Aorta (tissue), 5 donors: ENCODE measurements at places on chromosomes 11 and 22.

- no peaks in the 10 kb centered on the region for H3K36me3 ChIP-seq
- no peaks in the 10 kb centered on the region for H3K4me1 ChIP-seq
- DNase-seq, result no peak
- no peak overlapping the region for H3K4me3 ChIP-seq
- no peaks in the 10 kb centered on the region for H3K27me3 ChIP-seq
Measured at GRCh38 chr11:13101644-13102512, 92.8 kb downstream of the RASSF10 start.

DNA sequence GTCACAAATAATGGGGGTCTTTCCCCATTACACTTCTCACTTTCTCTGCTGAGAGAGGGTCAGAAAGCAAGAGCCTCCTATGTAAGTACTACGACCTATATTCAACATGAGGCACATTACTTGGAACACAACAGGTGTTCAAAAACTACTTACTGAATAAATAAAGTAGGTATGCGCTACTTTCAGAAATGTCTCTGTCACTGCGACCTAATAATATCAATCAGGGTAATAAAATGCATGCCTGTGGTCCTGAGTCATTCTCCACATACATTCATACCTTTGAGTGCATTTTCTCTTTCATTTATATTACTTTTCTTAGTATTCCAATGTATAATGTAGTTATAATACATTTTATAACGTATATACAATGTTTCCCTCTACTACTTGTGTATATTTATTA lies 838.9 kb downstream of the DLG2 start:
- no peak for DNase-seq
- no peaks in the 10 kb centered on the region for H3K27me3 ChIP-seq
- H3K36me3 ChIP-seq, result no peaks in the 10 kb centered on the region

- H3K27me3 ChIP-seq, result no peaks in the 10 kb centered on the region
- H3K36me3 ChIP-seq, result no peaks in the 10 kb centered on the region
- H3K4me1 ChIP-seq, result no peaks in the 10 kb centered on the region
- H3K4me3 ChIP-seq, result no peak within 1 kb of the TSS
Measured at GRCh38 chr22:39900306-39901227, at the start of gene GRAP2. GRAP2 (plus strand) TSS chr22:39901084; CDS start chr22:39947107, 46,023 bp downstream.

- no peak for DNase-seq
- peaks cover 8% of the 10 kb centered on the region for H3K36me3 ChIP-seq
- H3K4me1 ChIP-seq, result no peaks in the 10 kb centered on the region
- no peak overlapping the region for H3K4me3 ChIP-seq
- no peaks in the 10 kb centered on the region for H3K27me3 ChIP-seq
- H3K27ac ChIP-seq, result no peak overlapping the region
Measured at GRCh38 chr22:36510966-36511881, 4.4 kb upstream of the FOXRED2 start.

GRCh38 chr22:37254867-37255233 lies 10.8 kb upstream of the RAC2 start:
- no peak for DNase-seq
- H3K27me3 ChIP-seq, result no peaks in the 10 kb centered on the region
- H3K27ac ChIP-seq, result no peak overlapping the region
- H3K36me3 ChIP-seq, result no peaks in the 10 kb centered on the region

- H3K27ac ChIP-seq, result no peak overlapping the region
- H3K27me3 ChIP-seq, result no peaks in the 10 kb centered on the region
- H3K4me3 ChIP-seq, result no peak overlapping the region
- no peak for DNase-seq
Measured at GRCh38 chr11:43919852-43920597, 22.4 kb upstream of the C11orf96 start.

DNA sequence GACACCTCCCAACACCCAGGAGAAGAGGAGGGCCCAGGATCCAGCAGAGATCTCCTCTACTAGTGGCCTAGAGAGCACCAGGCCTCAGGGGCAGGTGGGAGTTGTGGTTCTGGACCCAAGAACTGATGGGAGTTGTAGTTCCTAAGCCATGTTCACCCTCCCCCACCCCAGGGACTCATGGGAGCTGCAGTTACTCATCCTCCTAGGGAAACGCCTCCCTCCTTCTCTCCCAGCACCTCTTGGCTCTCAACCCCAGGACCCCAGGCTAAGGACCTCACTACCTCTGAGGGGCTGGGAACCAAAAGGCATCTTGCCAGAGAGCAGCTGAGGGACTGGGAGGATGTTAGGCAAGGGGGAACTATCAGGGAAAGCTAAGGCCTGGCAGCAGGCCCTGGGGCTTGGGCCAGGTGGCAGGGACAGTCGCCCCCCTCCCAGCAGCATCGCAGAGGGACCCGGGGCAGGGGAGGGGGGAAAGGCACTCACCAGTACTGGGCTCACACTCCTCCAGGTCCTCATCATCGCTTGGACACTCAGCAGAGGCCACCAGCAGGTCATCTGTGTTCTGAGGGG lies 28.9 kb downstream of the SLC22A12 start:
- no peak overlapping the region for H3K27ac ChIP-seq
- DNase-seq, result no peak
- peaks cover 4% of the 10 kb centered on the region for H3K36me3 ChIP-seq
- H3K4me3 ChIP-seq, result no peak overlapping the region
- no peaks in the 10 kb centered on the region for H3K27me3 ChIP-seq
- H3K4me1 ChIP-seq, result no peaks in the 10 kb centered on the region
